SW480 (cell line): ENCODE measurements at places on chromosomes 2 and 18.

GRCh38 chr2:22795287-22795866 is 589.6 kb upstream of the KLHL29 start:
- no peak for DNase-seq

GRCh38 chr2:60516383-60516811 is 37.1 kb downstream of the BCL11A start:
- DNase-seq, result peak; percentile 5

DNA sequence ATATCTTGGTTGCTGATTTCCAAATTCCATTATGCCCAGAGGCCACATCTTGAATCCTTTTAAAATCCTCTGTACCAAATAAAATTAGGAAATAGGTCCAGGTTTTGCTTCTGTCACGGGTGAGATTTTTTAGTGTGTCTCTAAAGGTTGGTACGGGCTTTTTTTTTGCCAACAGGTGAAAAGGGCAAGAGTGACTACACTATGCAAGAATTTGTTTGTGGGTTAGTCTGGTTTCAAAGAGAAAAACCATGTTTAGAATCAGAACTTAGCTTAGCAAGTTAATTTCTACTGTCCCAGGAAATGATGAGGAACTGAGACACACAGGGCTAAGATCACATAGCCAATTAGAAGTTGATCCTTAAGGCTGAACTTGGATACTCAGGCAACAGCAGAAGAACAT is 41.7 kb downstream of the POLR1A start:
- no peak for DNase-seq

GRCh38 chr2:32701806-32702205 is 74.0 kb downstream of the TTC27 start:
- no peak for DNase-seq

DNA sequence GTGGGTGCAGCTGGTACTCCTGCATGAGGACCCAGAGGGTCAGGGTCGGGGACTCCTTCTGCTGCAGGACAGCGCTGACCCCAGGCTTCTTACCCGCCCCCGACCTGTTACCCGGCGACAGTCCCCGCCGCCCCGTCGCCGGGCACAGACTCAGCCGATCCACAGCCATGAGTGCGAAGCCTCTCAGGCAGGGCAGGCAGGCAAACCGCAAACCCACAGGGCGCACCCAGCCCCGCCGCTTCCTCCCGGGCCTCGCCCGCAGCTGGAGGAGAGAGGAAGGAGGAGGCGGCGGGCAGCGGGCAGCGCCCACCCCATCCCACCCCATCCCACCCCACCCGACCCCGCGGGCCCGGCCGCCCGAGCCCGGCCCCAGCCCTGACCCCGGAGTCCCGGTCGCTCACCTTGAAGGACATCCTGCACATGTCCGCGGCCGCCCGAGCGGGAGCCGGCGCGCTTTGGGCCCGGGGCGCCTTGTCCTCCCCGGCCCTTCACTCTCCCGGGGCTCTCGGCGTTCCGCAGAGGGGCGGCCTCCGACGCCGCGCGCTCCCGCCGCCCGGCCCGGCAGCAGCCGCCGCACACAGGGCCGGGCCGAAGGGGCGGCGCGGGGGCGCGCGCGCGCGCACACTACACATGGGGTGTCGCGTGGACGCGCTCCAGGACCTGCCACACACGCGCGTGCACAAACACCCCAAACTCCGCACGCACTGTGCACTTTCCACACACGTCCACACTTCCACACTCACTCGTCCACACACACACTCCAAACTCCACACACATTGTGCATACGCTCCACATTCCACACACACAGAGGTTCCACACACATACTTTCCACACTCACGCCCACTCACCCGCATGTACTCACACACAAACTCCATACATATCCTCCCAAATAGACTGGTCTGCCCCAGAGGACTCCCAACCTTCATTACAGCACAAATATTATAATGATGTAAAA is at the start of gene ANKRD29:
TSS of gene ANKRD29 (minus strand) at position 603 of the 955 bp plus-strand sequence. CDS start at position 422, 181 bp downstream.
- peak; percentile 69 for DNase-seq

DNA sequence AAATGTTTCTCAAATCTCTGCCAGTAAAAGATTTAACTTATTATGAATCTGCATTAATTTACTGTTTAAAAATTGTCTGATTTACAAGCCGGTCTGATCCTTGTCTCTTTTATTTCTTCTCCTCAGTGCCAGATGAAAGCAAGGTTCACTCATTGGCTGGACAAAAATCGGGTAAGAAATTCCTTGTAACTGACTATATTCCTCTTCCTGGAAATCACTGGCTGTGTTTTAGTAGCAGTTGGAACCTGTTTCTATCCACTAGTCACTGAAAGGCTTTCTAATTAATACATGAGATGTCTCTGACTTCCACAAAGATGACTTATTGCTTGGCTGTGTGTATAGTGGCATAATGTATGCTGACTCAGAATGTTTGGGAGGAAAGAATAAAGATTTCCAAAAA is 436.6 kb upstream of the NRP2 start:
- DNase-seq, result no peak

DNA sequence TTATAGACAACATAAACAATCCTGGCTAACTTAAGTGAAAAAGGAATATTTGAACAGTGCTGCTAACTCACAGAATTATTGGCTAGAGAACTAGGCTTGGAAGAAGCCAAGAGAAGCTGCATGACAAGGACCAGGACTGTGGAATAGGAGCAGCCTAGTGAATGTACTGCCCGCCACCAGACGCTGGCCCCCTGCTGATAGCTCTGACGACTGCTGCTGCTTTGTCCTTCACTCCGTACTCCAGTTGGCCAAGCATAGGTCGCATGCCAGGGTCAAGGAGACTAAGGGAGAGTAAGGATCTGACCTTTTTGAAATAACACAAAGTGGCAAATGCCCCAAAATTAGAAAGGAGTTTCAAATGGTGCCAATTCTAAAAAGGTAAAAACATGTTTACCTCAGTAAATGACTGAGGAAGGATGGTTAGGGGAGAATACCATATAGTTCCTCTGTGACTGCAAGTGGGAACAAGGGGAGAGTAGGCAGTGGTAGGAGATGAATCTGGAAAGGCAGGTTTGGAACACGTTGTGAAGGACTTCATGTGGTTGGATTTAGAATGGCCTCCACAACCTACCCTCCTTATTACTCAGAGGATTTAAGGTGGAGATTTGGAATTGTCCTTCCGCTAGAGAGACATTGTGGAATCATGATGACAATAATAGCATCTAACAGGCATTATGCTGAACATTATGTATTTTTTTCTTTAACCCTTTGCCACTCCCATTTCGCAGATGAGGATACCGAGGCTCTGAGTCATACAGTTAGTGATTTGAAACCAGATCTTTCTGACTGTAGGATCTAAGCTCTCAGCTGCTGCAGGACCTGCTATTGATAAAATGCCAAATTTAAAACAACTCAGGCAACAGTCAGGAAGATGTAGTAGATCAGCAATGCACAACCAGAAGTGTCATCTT is 19.5 kb downstream of the STRADB start:
- DNase-seq, result no peak

DNA sequence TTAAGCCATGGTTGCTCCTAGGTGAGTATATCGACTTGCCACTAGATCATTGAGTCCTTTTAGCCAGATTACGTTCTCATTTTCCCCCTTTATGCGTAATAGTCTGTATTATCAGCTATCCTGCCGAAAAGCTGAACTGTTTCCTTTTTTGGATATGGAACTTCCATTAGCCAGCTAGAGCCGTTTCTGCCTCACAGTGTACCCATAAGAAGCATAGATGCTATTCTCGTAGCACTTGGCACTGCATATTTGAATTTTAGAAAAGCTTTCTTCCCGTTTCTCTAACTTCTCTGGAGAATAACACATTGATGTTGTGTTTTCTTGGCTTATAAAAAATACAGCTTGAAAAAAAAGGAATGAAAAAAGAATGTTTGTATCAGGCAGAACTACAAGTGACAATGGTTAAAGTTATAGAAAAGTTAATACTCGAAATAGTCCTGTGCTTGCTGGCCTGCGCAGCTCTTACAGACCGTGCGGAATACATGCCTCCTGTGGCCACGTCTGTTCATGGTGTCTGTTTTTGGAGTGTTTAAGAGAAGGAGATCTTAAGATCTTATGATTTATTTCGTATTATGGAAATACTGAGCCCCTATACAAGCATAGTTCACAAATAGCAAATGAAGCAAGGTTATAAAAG is 710 bp downstream of the DUSP19 start:
- DNase-seq, result peak; percentile 22

GRCh38 chr2:33212151-33212550 is 264.3 kb upstream of the RASGRP3 start:
- no peak for DNase-seq

- DNase-seq, result no peak
Observed at GRCh38 chr2:5937851-5938565, 245.8 kb downstream of the SOX11 start.

DNA sequence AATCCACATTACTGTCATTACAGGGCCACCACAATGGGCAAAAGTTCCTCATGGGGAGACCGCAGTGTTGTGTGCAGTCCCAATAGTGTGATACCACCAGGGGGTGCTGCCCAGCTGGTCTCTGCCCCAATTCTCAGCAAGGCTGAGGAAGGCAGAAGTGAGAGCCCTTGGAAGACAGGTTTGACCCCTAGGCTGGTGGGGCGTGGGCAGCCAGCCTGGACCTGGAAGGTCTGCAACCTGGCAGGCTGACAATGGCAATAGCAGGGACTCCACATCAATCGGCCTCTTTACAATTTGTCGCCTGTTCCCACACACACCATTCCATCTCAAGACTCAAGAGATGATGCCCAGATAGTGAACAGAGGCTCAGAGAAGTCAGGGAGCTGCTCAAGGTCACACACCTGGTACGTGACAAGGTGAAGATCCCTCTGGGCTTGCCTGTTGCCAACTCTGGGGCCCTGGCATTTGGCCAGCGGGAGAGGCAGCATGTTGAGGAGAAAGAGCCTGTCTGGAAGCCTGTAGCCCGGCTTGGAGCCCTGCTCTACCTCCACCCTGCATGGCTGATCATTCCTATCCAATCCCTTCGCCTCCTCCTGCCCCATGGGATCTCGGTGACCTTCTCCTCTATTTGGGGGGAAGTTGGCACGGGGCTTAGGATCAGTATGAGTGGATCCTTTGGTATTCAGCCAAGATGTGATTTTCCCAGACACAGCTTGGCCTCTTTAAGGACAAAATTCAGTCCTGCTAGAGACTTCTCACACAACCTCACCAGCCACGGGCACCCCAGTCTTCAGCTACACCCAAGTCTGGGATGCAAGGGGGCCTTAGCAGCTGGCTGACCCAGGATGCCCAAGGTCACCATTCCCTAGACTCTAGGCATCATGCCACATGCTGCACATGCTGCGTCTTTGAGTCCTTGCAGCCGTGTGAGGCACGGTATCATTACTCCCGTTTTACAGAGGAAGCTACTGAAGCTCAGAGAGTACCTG is 2.9 kb upstream of the ATOH8 start:
- DNase-seq, result peak; percentile 67

- no peak for DNase-seq
Observed at GRCh38 chr2:100753881-100754280, 66.1 kb upstream of the NPAS2 start.

GRCh38 chr2:86786001-86786536 is 4.6 kb downstream of the CD8A start:
- DNase-seq, result no peak

- DNase-seq, result no peak
Observed at GRCh38 chr2:239979243-239980023, 45.7 kb downstream of the NDUFA10 start.

DNA sequence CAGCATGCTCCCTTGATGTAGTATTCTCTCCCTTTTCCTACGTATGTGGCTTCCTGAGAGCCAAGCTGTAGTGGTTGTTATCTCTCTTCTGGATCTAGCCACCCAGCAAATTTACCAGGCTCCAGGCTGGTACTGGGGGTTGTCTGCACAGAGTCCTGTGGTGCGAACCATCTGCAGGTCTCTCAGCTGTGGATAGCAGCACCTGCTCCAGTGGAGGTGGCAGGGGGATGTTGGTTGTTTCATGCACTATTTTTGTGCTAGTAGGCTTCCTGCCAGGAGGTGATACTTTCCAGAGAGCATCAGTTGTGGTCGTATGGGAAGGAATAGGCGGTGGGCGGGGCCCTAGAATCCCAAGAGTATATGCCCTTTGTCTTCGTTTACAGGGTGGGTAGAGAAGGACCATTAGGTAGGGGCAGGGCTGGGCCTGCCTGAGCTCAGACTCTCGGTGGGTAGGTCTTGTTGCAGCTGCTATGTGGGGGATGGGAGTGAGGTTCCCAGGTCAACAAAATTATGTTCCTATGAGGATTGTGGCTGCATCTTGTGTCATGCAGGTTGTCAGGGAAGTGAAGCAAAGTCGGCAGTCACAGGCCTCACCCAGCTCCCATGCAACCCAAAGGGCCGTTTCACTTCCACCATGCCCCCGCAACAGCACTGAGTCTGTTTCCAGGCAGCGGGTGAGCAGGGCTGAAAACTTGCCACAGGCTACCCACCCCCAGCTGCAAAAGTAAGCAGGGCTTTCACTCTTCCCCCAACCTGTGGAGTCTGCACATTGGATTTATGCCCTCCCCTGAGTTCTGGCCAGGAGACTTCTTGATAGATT is 1139.5 kb downstream of the BCL11A start:
- no peak for DNase-seq
